ENCODE measurements at places on chromosomes 7 and 10.

GRCh38 chr7:13577566-13578145 lies 411.8 kb downstream of the ETV1 start:
- DNase-seq, result no peak

DNA sequence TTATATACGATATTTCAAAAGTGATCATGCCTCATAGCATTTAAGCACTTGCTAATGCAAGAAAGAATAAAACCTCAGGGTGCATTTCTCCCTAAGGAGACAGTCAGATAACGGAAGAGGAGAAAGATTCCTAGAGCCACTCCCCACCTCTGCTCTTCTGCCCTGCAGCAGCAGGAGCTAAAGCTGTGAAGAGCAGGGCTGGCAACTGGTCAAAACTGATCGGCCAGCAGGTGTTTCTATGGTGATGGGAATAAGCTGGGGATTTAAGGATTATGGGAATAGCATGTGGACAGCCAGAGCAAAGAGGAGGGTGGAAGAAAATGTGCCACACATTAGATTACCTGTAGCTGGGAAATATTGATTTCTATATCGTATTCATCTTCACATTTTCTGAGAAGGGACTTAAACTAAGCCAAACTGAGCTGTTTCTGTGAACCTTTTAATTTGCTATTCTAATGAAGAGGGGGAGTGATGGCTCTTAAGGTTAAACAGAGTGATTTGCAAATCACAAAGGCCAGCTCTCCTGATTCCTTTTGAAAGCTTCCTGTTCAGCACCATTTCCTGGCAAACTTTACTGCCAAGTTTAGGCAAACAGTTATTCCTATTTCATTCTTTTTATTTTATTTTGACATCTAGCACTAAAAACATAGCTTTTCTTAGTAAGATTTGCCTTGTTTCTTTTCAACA lies 268.9 kb upstream of the PFKP start:
- no peak for DNase-seq

DNA sequence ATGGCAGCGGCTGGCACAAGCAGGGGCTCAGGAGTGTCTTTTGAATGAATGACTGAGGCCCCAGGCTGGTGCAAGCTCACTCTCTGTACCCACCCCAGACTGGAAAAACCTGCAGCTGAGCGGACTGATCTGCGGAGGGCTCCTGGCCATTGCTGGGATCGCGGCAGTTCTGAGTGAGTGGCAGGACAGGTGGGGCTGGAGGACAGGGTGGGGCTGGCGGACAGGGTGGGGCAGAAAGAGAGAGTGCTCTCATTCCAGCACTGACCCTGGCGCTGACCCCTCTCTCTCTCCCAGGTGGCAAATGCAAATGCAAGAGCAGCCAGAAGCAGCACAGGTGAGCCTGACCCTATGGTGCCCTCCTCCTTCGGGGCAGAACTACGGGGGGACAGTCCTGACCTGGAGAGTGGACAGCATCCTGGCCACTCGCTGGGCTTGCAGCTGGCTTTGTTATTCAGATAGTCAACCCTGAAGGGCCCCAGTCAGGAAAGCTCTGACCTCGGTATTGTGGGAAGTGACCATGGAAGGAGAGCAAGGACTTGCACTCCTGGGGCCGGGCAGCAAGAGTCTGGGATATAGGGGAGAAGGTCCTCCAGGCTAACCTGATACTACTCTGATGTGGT lies 4.1 kb downstream of the FXYD4 start:
- no peak for DNase-seq

DNA sequence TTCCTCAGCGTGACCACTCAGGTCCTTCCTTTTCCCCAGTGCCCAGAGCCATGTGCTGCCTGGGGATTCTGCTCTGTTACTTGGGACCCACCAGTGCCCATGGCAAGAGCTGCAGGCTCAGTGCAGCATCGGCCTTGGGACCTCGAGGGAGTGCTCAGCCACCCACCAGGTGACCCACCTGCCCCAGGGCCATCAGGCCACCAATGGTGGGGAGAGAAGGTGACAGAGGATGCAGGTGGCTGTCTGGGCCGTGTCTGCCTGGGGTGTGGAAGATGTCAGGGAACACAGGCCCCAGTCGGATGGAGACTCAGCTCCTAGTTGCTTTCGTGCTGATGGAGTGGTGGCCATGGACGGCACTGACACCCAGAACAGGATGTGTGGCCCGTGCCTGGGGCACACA lies 104.7 kb upstream of the FAM20C start:
- DNase-seq, result no peak

DNA sequence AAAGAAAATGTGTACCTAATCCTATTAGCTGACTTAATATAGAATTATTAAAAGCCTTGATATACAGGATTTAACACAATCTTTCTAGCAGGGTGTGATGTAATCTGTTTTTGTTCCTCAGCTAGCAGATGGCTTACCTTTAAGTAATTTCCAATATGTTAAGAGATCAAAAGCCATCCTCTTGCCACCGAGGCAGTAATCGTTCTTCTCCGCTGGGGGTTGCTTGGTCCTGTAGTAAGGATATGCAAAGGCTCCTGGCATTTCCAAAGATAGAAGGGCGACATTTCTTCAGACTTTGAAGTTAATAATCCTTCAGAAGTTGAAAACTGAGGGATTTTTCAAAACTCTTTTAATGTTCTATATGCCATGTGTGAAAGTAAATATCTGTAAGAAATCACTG lies 156.4 kb downstream of the FZD1 start:
- no peak for DNase-seq

- no peak for DNase-seq
Measured at GRCh38 chr10:69287181-69287580, 8.9 kb downstream of the HK1 start.

All from left renal pelvis (tissue), 4 donors.